AG08395 (cell line): ENCODE measurements at places on chromosomes 4 and X.

DNA sequence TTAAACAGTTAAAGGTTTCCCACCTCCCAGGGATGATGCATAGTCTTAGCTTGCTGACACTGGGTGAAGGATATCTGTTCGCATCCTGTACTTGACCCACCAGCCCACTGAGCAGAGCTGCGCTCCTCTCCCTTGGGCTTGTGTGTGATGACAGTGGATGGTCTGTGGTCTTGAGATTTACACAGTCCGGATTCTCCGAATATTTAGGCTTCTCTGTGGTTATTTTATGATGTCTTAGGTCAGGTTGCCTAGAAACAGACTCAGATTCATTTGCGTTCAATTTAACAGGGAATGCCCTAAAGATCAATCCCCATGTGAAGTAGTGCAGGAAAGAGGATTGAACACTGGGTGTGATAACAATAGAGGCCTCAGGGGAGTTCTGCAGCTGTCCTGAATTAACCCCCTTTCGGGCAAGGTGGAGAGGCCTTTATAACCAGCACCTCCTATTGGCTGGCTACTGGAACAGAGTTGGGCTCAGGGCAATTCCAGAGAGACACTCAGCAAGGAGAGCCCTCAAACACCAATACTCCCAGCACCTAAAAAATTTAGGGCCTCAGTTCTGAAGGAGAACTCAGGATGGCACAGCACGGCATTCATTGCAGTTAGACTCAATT is 653.2 kb upstream of the GALNT7 start:
- no peak for DNase-seq

- DNase-seq: no peak
Measured at GRCh38 chr4:123877551-123877950, 481.0 kb downstream of the SPRY1 start.

- DNase-seq: peak; percentile 6
Measured at GRCh38 chr4:155667222-155667567, 547 bp downstream of the GUCY1A1 start.

- DNase-seq: no peak
Measured at GRCh38 chrX:152958047-152958446, 35.9 kb downstream of the PNMA5 start.

DNA sequence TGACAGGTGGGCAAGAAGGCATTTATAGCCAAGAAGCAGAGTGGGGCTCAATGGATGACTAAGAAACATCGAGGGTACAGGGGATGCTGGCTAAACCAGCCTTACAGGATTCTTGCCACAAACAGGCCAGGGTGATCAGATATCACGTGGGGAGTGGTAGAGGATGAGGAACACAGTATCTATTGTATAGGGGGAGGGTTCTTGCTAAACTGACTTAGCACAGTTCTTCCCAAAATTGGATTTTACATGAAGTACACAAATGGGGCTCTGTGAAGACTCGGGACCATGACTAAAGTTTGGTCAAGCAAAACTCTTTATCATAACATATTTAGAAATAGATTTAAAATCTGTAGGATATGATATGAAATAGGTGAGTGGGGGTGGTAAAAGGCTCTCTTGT is 144.0 kb upstream of the ATOH1 start:
- DNase-seq: no peak

- no peak for DNase-seq
Measured at GRCh38 chr4:139963708-139964107, 190.3 kb downstream of the MAML3 start.

DNA sequence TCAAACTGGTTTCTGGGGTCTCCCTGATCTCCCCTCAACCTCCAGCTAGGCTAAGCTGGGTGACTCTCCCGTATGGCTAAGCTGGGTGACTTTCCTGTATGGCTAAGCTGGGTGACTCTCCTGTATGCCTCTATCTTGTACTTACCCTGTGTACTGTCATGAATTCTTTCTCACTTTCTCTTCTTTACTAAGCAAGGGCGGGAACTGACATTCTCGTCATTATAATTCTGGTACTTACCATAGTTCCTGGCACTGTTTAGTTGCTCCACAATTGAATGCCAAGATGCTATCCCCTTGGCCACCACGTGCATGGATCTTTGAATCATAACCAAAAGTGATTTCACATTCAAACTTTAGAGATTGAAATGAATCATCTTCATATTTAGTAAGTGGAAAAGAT is 8.8 kb downstream of the INTU start:
- no peak for DNase-seq
